Suprapubic skin (tissue), 4 donors: ENCODE measurements at places on chromosomes 12 and 14. TPM values are rescaled to one million over a fixed set of nuclear protein-coding genes. Genes with fewer than 3 reads are reported as not detected.

- no peaks in the 10 kb centered on the region for H3K4me1 ChIP-seq
- H3K27ac ChIP-seq, result no peak overlapping the region
- H3K4me3 ChIP-seq, result no peak overlapping the region
- H3K36me3 ChIP-seq, result no peaks in the 10 kb centered on the region
Observed at GRCh38 chr12:66035288-66035966, 95.1 kb downstream of the LLPH start.

RAPGEF3 gene
- 48.9 TPM for total RNA-seq

MYBPC1 gene
- 11.9 TPM for total RNA-seq

GRCh38 chr14:26707234-26707633 is 109.4 kb upstream of the NOVA1 start:
- DNase-seq, result no peak
- H3K36me3 ChIP-seq, result no peaks in the 10 kb centered on the region
- H3K27ac ChIP-seq, result no peak overlapping the region
- H3K4me3 ChIP-seq, result no peak overlapping the region
- H3K4me1 ChIP-seq, result no peaks in the 10 kb centered on the region

- no peaks in the 10 kb centered on the region for H3K27me3 ChIP-seq
- no peak for DNase-seq
- peaks cover 27% of the 10 kb centered on the region for H3K4me1 ChIP-seq
- H3K36me3 ChIP-seq, result no peaks in the 10 kb centered on the region
Observed at GRCh38 chr12:68790081-68790951, 17.7 kb upstream of the MDM2 start.

SOCS2 gene
- 16.7 TPM for total RNA-seq

DNA sequence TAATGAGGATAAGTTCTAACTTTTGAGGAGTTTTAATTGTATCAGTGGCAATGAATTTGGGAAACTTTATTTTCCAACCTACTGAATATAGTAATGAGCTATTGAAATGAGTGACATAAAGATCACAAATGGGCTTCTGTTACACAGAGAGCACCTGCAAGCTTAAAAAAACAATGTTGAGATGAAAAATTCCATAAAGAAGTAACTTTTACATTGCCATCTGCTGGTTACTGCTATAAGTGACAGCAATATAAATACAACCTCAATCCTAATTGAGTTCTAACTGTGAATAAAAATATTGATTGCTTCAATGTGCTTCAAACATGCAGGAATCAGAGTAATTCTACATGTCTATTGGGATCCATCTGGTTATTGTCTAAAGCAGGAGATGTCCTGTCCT is 14.2 kb downstream of the WIF1 start:
- no peaks in the 10 kb centered on the region for H3K27me3 ChIP-seq
- DNase-seq, result no peak
- no peaks in the 10 kb centered on the region for H3K36me3 ChIP-seq
- H3K4me1 ChIP-seq, result no peaks in the 10 kb centered on the region

DNA sequence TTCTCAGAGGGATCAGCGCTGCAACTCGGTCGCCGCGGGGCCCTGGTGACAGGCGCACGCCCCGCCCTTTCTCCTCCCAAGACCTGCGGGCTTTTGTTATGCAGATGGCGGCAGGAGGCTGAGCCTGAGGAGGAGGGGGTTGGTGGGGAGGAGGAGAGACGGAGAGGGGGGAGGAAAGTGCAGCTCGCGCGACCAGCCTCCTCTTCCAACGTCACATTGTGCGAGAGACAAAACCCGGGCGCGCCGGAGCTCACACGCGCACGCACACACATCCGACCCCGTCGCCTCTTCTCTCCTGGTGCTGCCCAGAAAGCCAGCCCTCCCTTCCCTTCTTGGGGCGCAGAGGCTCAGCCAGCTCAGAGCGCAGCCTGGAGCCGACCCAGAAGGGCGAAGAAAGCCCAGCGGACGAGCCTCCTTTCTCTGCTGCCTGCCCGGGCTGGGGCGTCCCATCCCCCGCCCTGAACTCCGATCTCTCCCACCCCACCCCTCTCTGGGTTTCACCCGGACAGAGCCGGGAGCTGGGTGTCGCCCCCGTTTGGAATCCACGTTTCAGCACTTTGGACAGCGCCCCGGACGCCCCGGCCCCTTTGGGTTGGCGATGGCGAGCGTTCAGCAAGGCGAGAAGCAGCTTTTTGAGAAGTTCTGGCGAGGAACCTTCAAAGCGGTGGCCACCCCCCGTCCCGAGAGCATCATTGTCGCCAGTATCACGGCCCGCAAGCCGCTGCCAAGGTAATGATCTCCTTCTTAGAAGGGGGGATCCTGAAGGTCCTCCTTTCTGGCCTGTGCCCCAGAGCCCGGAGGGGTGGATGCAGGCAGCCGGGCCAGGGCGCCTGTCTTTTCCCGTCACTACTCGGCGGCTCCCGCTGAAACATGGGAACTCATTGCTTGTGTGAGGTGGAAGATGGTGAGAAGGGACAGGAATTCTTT is at the start of gene SRRM4:
Gene SRRM4 (plus strand): TSS at position 257 of the 927 bp plus-strand sequence. CDS start 342 bp downstream, at position 599.
- H3K4me1 ChIP-seq, result peaks cover 11% of the 10 kb centered on the region
- no peaks in the 10 kb centered on the region for H3K36me3 ChIP-seq

DNA sequence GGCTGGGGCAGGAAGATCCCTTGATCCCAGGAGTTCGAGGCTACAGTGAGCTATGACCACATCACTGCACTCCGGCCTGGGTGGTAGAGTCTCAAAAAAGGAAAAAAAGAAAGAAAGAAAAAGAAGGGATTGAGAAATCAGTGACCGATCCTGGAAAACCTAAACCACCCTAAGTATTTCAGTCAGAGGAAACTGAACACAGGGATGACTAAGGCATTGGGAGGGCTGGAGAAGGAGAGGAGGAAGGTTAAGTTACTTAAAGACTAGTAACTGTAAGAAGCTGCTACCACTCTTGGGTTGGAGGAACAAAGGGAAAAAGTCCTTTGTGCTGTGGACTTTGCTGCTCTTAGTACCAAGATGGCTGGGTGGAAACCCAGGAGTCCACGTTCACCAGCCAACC is 10.6 kb downstream of the HHIPL1 start:
- no peak overlapping the region for H3K27ac ChIP-seq
- H3K4me1 ChIP-seq, result peaks cover 10% of the 10 kb centered on the region
- no peak for DNase-seq
- H3K27me3 ChIP-seq, result peaks cover 31% of the 10 kb centered on the region
- no peaks in the 10 kb centered on the region for H3K36me3 ChIP-seq

DNA sequence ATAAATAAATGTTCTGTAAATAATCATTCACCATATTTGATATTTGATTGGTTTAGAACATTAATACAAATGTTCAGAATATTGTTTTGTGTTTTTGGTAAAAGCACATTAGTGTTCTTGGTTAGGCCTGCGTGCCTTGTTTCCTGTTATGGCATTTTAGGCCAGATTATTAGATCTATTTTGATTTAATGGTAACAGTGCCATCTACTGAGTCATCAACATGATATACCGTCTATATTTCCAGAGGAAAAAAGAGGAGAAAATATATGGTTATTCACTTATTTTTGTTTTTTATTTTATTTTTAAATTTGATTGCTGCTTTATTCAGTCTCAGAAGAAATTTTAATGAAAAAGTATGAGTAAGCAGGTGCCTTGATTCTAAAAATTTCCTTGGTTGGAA is 60.3 kb downstream of the GPHN start:
- H3K27ac ChIP-seq, result no peak overlapping the region
- H3K4me1 ChIP-seq, result no peaks in the 10 kb centered on the region
- H3K27me3 ChIP-seq, result no peaks in the 10 kb centered on the region
- H3K4me3 ChIP-seq, result no peak overlapping the region

- no peak for DNase-seq
- H3K27me3 ChIP-seq, result no peaks in the 10 kb centered on the region
- no peaks in the 10 kb centered on the region for H3K36me3 ChIP-seq
- no peak overlapping the region for H3K4me3 ChIP-seq
- no peaks in the 10 kb centered on the region for H3K4me1 ChIP-seq
Observed at GRCh38 chr12:91947459-91947858, 198.2 kb downstream of the BTG1 start.

KDM5A gene
- total RNA-seq, result 126 TPM

TMEM106C gene
- 44.0 TPM for total RNA-seq

DNA sequence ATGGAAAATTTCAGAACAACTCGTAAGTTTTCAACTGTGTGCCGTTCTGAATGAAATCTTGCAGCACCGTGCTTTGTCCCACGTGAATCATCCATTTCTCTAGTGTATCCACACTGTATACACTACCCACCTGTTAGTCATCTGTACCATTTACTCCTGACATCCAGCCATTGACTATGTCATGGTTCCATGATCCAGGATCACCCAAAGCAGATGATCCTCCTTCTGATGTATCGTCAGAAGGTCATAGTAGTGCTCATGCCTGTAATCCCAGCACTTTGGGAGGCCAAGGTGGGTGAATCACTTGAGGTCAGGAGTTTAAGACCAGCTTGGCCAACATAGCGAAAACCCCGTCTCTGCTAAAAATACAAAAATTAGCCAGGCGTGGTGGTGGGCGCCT is 122.9 kb downstream of the PPHLN1 start:
- DNase-seq, result no peak
- no peak overlapping the region for H3K27ac ChIP-seq
- H3K4me1 ChIP-seq, result no peaks in the 10 kb centered on the region
- H3K36me3 ChIP-seq, result peaks cover 21% of the 10 kb centered on the region

- H3K27me3 ChIP-seq, result peaks cover 18% of the 10 kb centered on the region
- H3K27ac ChIP-seq, result no peak overlapping the region
- DNase-seq, result no peak
- peaks cover 35% of the 10 kb centered on the region for H3K4me1 ChIP-seq
Observed at GRCh38 chr14:105529569-105530284, 3.3 kb downstream of the TMEM121 start.

DNA sequence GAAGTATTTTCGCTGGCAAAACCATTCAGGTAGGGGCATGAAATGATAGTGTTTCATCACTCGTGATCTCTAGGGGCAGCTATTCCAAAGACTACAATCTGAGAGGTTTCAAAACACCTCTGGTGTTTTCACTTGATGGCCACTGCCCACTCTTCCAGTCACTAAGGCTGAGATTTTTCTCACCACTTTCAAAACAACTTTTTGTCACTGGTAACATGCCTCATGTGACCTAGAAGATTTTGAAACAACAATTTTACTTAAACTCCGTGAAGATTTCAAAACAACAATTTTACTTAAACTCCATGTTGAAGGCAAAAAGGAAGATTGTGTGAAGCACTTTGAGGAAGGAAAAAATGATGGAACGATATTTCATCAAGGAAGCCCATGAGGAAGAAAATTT is 1.2 kb upstream of the IRAK3 start:
- peaks cover 18% of the 10 kb centered on the region for H3K4me1 ChIP-seq
- no peak overlapping the region for H3K27ac ChIP-seq
- no peak overlapping the region for H3K4me3 ChIP-seq
- no peaks in the 10 kb centered on the region for H3K36me3 ChIP-seq
- no peak for DNase-seq
- peaks cover 5% of the 10 kb centered on the region for H3K27me3 ChIP-seq

DNA sequence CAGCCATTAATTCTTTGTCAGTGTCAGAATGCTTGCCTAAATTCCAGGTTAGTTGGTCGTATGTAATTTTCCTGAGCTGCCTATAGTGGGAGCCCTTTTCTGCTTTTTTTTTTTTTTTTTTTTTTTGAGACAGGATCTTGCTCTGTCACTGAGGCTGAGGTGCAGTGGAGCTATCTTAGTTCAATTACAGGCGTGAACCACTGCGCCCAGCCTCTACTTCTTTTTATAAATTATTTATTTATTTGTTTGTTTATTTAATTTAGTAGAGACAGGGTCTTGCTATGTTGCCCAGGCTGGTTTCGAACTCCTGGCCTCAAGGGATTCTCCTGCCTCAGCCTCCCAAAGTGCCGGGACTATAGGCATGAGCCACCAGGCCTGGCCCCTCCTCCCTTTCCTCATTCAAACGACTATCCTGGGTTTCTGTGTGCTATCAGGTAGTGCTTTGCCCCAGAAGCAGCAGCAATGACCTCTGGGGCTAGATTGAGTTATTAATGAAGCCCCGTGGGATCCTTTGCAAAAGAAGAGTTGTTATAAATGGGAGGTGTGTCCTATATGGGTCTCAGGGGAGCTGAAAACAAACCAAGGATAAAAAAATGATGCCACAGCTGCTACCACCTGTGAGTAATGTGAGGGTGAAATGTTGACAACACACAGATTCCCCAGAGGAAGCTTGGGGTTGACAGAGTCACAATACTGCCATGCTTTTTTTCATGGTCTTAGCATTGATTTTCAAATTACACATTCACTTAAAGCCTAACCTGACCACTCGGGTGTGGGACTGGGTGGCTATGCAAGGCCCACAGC is 34.6 kb upstream of the NFKBIA start:
- no peaks in the 10 kb centered on the region for H3K36me3 ChIP-seq
- H3K27me3 ChIP-seq, result no peaks in the 10 kb centered on the region
- H3K4me3 ChIP-seq, result no peak overlapping the region
- no peak overlapping the region for H3K27ac ChIP-seq
- no peak for DNase-seq
- no peaks in the 10 kb centered on the region for H3K4me1 ChIP-seq

DNA sequence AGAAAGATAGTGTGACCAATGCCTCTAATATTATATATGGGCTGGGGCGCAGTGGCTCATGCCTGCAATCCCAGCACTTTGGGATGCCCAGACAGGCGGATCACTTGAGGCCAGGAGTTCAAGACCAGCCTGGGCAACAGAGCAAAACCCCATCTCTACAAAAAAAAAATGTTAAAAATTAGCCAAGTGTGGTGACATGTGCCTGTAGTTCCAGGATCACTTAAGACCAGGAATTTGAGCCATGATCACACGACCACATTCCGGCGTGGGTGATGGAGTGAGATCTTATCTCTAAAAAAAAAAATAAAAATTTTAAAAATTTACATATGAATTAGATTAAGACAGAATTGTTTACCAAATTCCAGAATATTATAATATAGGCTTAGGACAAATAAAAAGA is 12.0 kb downstream of the TM7SF3 start:
- DNase-seq, result no peak
- H3K27me3 ChIP-seq, result no peaks in the 10 kb centered on the region

- no peak for DNase-seq
- H3K4me1 ChIP-seq, result peaks cover 66% of the 10 kb centered on the region
- H3K27ac ChIP-seq, result no peak overlapping the region
- H3K4me3 ChIP-seq, result no peak overlapping the region
Observed at GRCh38 chr12:13177373-13177772, 19.2 kb upstream of the EMP1 start.

- peak overlapping the region; percentile 94 for H3K27ac ChIP-seq
- H3K27me3 ChIP-seq, result no peaks in the 10 kb centered on the region
- peaks cover 2% of the 10 kb centered on the region for H3K36me3 ChIP-seq
- H3K4me3 ChIP-seq, result peak overlapping the region; percentile 85
Observed at GRCh38 chr14:59482541-59483331, 1.5 kb downstream of the L3HYPDH start.

MIPOL1 gene
- total RNA-seq, result 4.3 TPM

GRCh38 chr12:63150713-63151622 is at the start of gene AVPR1A:
Gene AVPR1A, minus strand, starts transcription at chr12:63151201. Its CDS starts 365 bp downstream, at chr12:63150836.
- H3K4me1 ChIP-seq, result peaks cover 22% of the 10 kb centered on the region
- H3K4me3 ChIP-seq, result peak within 1 kb of the TSS; percentile 51
- H3K27ac ChIP-seq, result peak within 1 kb of the TSS; percentile 15
- DNase-seq, result no peak
- peaks cover 70% of the 10 kb centered on the region for H3K27me3 ChIP-seq

- H3K4me1 ChIP-seq, result no peaks in the 10 kb centered on the region
- DNase-seq, result no peak
- no peaks in the 10 kb centered on the region for H3K36me3 ChIP-seq
- no peak overlapping the region for H3K4me3 ChIP-seq
- H3K27me3 ChIP-seq, result no peaks in the 10 kb centered on the region
- no peak overlapping the region for H3K27ac ChIP-seq
Observed at GRCh38 chr12:62758216-62758615, 176.7 kb downstream of the PPM1H start.

BRAP gene
- total RNA-seq, result 21.8 TPM

- no peak overlapping the region for H3K27ac ChIP-seq
- peak overlapping the region; percentile 7 for H3K4me3 ChIP-seq
- no peaks in the 10 kb centered on the region for H3K27me3 ChIP-seq
- no peaks in the 10 kb centered on the region for H3K36me3 ChIP-seq
Observed at GRCh38 chr14:103819503-103820307, 27.7 kb downstream of the PPP1R13B start.
